ENCODE measurements at places on chromosomes 11 and 22.

DNA sequence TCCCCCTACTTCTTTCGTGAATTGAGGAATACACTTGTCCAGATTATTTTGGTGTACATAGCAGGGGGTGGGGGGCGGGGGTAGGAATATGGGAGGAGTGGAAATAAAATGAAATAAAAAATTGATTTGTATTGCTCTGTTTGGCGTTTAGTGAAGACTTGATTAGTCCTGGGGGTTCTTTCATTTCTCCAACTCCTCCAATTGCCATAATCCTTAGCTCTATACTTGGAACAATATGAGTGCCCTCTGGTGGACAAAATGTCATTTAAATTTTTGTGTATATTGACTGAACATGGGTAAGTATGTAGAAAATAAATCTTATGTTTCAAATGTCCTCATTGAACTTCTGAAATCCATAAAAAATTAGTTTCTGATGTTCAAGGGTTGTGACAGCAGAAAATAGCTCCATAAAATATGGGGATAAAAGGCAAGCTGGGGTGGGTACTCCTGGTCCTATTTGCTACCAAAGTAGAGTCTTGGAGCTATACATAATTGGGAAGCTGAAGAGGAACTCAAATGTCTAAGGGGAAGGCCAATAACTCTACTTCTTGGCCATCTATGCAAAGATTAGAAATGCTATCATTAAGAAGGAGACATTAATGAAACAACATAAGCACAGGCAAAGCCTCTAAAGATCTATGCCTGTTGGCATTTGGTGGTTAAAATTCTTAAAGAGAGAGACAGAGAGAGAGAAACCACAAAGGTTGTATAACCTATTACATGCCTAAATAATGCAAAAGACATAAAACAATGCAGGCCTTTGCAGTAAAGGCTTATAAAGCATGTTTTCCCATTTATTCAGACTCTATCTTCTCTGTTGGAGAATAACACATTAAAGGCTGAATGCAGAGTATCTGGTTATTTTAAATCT is 421.6 kb downstream of the METTL15 start:
- DNase-seq, result no peak

DNA sequence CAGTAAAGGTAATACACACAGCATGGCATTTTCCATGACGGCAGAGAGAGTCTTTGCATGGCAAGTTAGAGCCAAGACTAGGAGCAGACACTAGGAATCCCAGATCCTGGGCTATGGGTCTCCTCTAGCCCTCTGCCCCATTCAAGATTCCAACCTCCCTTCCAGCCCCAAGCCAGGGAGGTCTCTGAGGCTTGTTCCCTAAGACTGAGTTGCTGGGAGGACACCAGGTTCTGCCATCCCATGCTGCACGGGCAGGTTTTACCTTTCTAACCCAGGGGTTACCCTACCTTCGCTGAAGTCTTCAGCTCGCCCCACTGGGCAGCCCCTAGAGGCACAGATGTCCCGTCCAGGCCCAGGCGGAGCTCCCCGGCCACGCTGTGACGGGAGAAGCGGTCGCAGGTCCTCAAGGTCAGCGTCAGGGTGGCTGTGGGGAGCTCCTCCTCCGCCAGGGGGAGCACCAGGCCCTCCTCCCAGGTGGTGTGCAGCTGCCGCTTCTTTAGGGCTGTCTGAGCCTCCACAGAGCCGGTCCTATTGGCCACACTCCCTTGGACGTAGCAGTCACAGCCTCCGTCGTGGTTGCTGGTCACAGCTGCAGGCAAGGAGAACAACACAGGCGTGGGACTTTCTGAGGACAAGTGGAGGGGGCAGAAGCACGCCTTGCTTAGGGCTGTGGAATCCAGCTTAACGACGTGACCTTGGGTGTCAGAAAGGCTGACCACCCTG is 33.8 kb downstream of the SYT13 start:
- no peak for DNase-seq

- DNase-seq, result no peak
These were observed 31.2 kb downstream of the C22orf42 start for GRCh38 chr22:32127904-32128303.

DNA sequence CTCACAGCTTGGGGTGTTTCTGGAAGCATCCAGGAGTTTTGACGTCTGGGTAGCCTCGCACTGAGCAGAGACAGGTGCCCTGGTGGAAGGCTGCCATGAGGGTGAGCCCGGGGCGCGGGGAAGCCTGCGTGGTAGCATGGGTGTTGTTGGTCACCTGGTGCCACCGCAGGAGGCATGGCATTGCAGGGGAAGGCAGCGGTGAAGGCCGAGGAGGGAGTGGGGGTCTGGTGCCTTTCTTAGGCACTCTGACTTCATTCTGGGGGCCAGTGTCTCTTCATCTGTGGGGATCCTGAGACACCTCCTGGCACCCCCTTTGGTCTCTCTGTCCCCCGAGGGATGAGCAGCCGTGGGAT is 271.2 kb downstream of the TBC1D22A start:
- DNase-seq, result no peak

GRCh38 chr22:46714550-46714949 is 23.5 kb downstream of the CERK start:
- DNase-seq, result no peak

DNA sequence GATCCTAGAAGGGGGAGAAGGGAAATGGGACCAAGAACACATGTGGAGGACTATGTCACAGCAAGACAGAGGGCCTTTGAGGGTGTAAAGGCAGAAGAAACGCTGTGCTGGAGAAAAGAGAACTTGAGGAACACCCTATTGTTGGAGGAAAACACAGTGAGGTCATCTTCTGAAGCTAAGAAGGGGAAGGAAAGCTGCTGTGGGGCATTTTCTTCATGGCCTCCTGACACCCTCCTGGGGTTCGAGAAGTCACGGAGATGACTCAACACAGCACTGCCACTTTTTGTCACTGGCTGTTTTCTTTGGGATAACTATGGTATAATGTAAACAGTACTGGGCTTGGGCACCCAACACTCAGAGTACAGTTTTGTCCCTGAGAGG is 492.6 kb upstream of the CADM1 start:
- DNase-seq, result no peak
